ACHN (cell line): ENCODE measurements at places on chromosomes 13 and 19.
A peak's percentile ranks its signal among the peaks of the same experiment; 100 is the strongest.

GRCh38 chr19:40304306-40304705, 19.2 kb upstream of the AKT2 start:
- no peak for DNase-seq

GRCh38 chr13:45373162-45373547, 32.2 kb upstream of the TPT1 start:
- no peak for DNase-seq

DNA sequence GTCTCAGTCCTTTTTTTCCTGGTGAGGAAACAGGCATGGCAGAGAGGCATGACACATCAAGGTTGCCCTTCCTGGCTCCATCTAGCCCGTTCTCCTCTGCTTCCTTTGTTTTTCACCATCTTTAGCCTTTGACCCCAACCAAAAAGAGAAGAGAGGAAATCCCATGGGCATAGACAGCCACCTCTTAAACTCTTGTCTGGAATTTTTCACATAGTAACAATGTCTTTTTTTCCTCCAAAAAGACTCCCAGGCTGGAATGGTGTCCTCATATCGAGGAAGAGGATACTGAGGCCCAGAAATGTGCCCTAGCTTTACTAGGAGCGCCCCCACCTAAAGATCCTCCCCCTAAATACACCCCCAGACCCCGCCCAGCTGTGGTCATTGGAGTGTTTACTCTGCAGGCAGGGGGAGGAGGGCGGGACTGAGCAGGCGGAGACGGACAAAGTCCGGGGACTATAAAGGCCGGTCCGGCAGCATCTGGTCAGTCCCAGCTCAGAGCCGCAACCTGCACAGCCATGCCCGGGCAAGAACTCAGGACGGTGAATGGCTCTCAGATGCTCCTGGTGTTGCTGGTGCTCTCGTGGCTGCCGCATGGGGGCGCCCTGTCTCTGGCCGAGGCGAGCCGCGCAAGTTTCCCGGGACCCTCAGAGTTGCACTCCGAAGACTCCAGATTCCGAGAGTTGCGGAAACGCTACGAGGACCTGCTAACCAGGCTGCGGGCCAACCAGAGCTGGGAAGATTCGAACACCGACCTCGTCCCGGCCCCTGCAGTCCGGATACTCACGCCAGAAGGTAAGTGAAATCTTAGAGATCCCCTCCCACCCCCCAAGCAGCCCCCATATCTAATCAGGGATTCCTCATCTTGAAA, at the start of gene GDF15:
TSS of gene GDF15 (plus strand) at position 484 of the 868 bp plus-strand sequence. CDS start at position 516, 32 bp downstream.
- peak; percentile 94 for DNase-seq

DNA sequence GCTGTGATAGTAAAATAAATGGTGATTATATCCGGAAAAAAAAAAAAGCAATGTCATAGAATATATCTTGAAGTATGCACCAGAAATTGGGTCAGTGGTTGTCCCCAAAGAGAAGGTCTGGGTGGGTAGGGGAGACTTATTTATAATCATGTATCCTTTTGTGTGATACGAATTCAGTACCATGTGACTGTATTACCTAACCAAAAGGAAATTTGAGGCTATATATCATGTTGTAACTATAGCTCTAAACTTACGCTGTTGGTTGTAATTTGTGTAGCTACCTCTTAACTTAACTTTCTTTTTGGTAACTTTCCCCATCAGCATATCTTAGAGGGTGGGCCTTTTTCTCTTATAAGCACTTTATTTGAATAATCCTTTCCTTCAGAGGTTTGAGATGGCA, 25.2 kb upstream of the KCTD4 start:
- DNase-seq: no peak

DNA sequence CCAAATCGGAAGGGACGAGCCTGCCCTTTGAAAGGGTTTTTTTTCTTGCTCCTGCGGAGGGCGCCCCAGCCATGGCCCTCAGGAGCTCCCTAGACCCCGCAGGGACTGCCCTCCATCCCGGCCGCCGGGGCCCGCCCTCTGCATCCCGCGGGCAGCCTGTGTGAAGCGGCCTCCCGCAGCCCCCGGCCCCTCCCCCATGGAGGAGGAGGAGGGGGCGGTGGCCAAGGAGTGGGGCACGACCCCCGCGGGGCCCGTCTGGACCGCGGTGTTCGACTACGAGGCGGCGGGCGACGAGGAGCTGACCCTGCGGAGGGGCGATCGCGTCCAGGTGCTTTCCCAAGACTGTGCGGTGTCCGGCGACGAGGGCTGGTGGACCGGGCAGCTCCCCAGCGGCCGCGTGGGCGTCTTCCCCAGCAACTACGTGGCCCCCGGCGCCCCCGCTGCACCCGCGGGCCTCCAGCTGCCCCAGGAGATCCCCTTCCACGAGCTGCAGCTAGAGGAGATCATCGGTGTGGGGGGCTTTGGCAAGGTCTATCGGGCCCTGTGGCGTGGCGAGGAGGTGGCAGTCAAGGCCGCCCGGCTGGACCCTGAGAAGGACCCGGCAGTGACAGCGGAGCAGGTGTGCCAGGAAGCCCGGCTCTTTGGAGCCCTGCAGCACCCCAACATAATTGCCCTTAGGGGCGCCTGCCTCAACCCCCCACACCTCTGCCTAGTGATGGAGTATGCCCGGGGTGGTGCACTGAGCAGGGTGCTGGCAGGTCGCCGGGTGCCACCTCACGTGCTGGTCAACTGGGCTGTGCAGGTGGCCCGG, 815 bp downstream of the MAP3K10 start:
- DNase-seq: peak; percentile 45
